ENCODE measurements at places on chromosomes 7 and 10.

DNA sequence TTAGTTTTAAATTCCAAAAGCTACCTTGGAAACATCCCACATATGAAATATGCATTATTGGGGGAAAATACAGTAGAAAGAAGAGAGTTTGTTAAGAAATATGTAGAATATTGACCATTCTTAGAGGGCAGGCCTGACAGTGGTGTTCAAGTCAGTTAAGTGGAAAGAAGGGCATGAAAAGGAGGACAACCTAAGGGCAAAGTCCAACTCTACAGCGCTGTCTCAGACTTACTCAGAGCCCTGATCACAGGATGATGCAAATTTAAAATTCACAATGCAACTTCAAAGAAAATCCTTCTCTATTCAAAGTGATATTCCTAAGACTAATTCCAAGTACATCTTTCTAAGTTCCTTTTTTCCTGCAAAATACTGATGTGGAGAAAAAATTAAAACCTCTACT, 139.1 kb upstream of the LRRTM3 start:
- DNase-seq = no peak

DNA sequence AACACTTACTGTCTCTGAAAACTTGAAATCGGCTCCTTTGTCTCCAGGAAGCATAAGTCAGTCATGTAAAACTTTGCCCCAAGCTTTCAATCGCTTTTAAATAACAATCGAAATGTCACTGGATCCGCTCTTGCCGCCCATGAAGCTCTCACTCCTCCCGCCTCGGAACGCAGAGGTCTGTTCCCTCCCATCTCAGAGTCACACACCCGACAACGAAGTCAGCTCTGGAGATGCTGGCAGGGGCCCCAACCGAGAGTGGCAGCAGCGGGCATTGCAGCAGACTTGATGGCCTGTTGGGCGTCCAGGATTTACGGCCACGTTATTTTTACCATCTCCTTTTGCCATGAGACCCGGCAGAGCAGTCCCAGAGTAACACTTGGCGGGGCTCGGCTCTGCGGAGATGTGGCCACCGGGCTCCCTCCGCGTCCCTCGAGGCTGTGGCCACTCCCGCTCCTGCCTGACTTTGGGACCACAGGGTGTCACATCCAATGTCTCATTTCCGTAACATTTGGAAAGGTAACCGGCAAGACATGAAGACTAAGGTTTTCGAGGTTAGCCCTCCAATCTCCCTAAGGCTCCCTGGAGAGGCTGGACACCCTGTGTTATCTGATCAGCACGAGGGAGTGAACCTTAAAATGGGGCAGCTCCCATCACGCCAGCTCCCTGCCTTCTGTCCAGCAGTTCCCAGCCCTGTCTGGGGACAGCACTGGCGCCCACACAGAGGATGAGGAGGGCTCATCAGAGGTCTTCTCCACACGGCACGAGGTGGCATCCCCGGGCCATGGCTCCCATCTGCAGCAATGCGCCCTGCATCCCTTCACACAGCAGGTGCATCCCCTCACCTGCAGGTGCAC, 62.8 kb upstream of the ADGRA1 start:
- no peak for DNase-seq

DNA sequence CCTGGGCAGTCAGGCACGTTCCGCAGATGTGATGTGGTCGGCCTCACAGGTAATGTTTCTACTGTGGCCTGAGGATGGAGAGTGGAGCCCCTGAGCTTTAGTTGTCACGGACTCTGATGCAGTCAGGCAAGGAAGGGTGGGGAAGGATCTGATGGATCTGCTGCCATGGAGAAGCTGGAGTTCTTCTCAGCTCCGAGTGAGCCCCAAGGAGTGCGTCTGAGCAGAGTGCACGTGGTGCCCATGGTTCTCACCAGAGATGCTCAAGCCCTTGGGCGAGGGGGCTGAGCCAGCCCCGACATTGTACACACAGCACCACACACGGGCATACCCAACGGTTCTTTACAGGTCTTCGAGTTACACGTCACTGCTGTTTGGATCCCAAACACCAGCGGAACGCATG, 192.5 kb downstream of the EBF3 start:
- DNase-seq = no peak

- DNase-seq = peak; percentile 9
Observed at GRCh38 chr10:100653957-100654781, 91.2 kb upstream of the PAX2 start.

DNA sequence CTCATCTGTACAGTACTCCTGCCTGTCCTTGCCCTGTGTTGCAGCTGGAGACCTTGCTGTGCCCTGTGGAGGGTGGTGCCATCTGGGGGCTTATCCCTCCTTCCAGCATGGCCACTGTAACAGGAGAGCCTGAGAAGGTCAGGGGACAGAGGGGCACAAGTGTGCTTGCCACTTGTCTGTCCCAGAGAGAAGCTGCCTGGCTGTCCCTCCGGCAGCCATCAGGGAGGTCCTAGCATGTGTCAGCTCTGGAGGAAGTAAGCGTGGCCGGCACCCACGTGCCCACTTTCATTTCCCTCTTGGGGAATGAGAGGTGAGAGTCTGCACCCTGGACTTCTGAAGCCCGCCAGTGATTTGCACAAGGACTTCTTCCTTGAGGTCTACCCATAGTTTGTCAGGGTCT, 97.0 kb upstream of the PPIF start:
- DNase-seq = no peak

GRCh38 chr7:48424731-48425130, 253.5 kb downstream of the ABCA13 start:
- peak; percentile 5 for DNase-seq

GRCh38 chr10:79402951-79403350, 42.5 kb downstream of the ZCCHC24 start:
- no peak for DNase-seq

DNA sequence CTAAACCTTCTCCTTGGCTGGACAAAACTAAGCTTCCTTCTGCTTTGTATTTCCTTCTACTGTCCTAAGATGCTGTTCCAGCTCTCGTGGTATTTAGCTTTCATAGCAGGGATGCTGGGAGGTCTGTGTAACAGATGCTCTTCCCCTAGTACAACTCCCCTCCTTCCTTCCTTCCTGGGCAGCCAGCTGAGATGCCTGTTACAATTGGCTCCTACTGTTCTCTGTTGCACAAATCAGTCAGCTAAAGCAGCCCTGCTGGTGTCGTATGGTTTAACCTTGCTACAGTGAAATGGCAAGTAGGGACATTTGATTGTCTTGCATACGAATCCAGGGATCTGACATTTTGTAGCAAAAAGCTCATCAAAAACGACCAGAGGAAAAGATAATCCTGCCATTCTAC, 143.8 kb downstream of the ARHGAP21 start:
- no peak for DNase-seq

GRCh38 chr10:31581741-31582323, 262.8 kb downstream of the ZEB1 start:
- no peak for DNase-seq

DNA sequence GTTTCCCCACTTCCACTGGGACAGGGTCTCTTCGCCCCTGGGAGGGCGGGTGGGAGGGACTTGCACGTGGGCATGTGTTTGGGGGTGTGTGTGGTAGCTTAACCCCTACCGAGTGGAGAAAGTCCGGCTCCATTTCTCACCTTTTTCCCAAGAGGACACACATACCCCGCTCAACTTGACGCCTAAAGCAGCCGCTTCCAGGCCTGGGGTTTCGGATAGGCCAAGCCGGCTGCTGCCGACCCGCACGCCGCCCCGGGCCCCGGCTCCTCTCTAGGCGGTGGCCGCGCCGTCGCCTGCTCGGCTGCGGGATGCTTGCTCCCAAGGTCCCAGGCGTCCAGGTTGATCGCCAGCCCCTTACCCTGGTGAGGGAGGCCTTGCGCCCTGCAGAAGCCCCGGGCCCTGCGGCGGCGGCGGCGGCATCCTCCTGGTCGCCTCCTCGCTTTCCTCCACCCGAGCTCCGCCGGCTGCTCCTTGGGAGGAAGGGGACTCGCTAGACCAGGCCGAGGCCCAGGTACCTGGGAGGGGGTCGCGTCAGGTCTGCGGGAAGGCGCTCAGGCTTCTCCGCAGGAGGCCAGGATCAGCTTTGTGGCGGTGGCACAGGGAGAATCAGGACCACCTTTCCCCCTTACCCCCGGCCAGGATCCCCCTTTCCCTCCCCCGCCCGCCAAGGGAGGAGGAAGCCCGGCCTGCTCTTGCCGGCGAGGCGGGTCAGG, 3.2 kb upstream of the GATA3 start:
- no peak for DNase-seq
